Natural killer cell treated with Interleukin-12 subunit alpha and Interleukin-12 subunit beta and Interleukin-15 and Interleukin-18, amount 100 ng/mL, for 72 hours (primary cell): ENCODE measurements at places on chromosomes 1 and 21. TPM values are rescaled to one million over a fixed set of nuclear protein-coding genes. Genes with fewer than 3 reads are reported as not detected.

GRCh38 chr1:31871703-31872102, 55.9 kb upstream of the SPOCD1 start:
- peak; percentile 6 for DNase-seq

TMEM51 gene
- total RNA-seq: not detected

- no peak for DNase-seq
Observed at GRCh38 chr1:15740924-15741850, 1.1 kb upstream of the TMEM82 start.

- DNase-seq: no peak
Observed at GRCh38 chr1:214248311-214249085, 32.5 kb upstream of the SMYD2 start.

DNA sequence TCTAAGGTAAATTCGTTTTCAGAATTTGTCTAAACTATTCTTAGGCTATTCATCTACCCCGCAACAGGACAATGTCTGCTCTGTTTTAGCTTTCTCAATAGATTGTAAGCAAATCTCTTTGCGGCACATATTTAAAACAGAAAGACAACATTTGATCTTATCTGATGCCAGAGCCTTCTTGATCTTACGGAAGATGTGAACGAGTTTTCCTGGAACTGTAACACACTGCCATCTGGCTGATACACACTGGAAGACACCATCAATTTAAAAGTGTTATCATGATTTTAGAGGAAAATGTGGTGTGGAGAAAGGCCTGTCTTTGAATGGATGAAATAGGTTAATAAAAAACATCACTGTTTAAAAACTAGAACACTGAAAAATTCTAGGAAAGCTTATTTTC, 36.1 kb downstream of the COA6 start:
- no peak for DNase-seq
